ENCODE measurements at places on chromosomes 13 and 19.

DNA sequence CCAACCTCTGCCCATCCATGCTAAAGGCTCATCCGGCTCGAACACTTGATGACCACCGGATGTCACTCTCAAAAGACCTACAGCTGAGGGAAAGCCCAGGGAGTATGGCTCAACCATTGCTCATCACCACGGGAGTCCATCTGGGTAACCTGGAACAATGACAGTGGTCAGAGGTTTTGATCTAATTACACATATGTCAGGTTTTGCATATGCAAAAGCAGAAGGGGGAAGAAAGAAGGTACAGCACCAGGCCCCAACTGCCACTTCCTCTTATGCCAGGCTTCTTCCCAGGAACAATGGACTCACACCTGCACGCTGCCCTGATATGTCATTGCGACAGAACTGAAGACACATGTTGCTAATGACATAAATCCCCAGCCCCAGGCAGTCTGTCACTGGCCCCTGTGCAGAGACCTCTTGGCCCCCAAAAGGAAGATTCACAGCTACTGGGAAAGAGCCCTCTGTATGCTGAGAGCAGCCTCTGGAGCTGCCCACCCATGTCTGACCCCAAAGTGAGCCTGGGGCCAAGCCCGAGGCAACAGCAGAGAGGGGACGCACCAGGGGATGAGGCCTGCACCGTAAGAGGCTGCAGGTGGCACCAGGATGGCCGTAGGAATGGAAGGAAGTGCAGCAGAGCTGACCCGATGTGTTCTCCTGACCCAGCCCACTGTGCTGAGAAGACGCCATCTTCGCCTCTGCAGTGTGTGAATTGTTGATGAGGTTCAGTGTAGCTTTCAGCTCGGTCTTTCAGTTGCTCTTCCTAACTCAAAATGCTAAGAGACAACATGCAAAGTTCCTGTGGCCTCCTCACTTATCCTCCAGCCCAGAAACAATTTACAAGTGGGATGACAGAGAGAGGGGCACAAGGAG, 26.3 kb downstream of the EPS15L1 start:
- no peak for DNase-seq

DNA sequence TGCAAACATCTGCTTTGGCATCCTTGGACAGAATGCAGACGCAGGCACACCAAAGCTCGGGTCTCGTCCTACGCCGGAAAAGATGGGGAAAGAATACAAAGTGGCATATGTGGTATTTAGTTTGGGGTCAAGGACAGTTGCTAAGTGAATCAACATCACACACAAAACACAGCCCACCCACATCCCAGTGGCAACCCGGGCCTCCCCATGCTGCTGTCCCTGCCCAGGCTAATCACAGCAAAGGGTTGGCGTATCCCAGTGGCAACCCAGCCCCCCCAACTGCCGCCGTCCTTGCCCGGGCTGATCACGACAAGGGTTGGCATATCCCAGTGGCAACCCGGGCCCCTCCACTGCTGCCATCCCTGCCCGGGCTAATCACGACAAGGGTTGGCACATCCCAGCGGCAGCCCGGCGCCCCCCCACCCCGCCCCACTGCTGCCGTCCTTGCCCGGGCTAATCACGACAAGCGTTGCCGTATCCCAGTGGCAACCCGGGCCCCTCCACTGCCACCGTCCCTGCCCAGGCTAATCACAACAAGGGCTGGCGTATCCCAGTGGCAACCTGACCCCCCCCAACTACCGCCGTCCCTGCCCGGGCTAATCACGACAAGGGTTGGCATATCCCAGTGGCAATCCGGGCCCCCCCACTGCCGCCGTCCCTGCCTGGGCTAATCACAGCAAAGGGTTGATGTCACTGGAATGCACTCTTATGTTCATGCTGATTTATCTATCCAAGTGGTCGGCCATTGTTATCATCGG, 167.8 kb upstream of the SOX1 start:
- DNase-seq = no peak

DNA sequence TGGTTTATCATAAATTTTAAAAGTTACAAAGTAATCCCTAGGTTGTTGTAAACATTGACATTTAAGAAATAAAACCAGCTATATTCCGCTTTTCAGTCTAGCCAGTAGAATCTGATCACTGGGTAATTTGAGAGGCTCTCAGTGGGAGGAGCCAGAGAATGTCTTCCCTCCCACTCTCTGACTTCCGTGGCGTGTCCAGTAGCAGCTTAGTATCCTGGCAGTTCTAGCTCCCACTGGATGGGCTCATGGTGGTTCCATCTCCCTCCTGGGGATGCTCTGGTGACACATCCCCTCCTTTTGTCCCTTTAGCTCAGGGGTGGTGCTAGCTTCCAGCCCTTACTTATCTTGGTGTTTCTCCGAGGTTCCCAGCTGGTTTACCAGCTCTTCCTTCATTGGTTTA, 34.5 kb downstream of the MTUS2 start:
- no peak for DNase-seq

DNA sequence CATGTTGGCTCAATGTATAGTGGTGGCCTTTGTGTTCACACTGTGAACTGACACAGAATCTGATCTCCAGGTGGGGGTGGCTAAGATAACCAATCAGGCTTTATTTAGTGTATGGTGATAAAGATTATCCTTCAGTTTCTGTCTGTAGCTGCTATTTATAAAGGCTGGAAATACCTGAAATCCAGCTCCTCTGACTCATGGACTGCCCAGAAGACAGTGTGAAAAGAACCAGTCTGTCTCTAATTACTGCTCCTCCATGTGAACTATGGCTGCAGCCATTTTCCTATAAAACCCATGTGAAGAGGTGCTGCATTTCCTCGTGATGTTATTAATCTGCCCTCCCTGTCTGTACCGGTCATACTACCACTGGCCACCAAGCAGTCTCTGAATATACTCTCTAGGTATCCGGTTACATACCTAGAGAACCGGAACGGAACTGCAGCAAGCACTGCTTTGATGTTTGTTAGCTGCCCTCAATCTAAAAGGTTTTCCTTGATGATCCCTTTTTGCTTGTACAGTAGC, 238.0 kb downstream of the LHFPL6 start:
- DNase-seq = no peak

- peak; percentile 9 for DNase-seq
Observed at GRCh38 chr13:52003541-52003940, 7.7 kb downstream of the ATP7B start.

- DNase-seq = no peak
Observed at GRCh38 chr13:32264407-32264806, 50.8 kb downstream of the ZAR1L start.

- no peak for DNase-seq
Observed at GRCh38 chr13:79589603-79590393, 108.8 kb downstream of the NDFIP2 start.

DNA sequence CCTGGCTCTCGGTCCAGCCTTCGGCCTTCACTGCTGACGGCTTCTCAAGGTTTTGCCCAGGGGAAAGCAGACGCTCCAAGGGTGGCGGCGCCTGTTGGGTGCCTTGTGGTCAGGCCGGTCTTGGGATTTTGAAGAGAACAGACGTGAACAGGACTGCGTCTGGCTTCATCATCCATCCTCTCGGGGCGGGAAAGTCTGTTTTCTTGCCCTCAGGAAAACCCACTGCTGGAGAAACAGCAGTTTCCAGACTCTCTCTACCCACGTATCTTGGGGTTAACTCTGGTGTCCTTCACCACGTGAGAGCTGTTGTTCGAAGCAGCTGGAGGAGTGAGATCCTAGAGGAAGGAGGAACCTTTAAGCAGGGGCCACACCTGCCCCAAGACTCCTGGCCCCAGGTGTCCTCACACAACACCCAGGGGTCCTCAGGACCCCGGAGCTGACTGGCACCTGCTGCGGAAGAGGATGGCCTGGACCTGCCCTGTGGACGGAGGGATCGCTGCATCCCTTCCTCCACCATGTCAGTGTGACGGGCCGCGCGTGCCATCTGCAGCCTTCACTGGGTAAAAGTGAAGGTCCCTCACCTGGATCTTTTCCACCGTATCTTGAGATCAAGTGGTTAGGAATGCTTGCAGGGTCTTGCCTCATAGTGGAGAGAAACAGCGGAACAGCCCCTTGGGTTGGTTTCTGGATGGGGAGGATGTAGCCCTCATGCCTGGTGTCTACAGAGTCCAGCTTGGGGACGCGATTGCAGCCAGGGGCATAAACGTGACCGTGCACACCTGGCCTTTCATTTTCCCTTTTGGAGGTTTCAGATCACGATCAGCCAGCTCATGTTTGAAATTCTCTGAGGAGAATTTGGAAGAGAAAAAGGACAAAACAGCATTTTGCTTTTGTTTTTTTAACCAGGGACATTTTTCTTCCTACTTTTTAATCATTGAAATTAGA, 69.5 kb upstream of the MCF2L start:
- DNase-seq = no peak

GRCh38 chr19:3701200-3701599, 932 bp upstream of the PIP5K1C start:
- no peak for DNase-seq

GRCh38 chr13:59623206-59623915, 540.4 kb downstream of the DIAPH3 start:
- DNase-seq = no peak

- no peak for DNase-seq
Observed at GRCh38 chr13:68748038-68748437, 1359.6 kb upstream of the ATXN8OS start.

GRCh38 chr13:54029720-54030119, 1001.1 kb downstream of the OLFM4 start:
- DNase-seq = no peak

- no peak for DNase-seq
Observed at GRCh38 chr13:29621841-29622240, 26.4 kb upstream of the SLC7A1 start.

DNA sequence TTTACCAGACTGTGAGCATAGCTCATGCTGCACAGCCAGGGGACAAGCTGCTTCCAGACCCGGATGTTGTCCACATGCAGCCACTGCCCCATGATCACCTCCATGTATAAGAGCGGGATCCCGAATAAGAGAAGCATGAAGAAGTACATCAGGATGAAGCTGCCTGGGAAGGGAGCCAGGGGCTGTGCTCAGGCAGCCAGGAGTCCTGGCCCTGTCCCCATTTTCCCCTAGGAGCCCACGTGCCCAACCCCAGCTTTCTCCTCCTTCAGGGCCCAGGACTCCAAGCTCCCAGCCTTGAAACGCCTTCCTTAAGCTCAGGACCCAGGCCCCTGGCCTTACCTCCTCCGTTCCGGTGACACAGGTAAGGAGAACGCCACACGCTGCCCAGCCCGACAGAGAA, 69.3 kb downstream of the SLC6A16 start:
- no peak for DNase-seq

DNA sequence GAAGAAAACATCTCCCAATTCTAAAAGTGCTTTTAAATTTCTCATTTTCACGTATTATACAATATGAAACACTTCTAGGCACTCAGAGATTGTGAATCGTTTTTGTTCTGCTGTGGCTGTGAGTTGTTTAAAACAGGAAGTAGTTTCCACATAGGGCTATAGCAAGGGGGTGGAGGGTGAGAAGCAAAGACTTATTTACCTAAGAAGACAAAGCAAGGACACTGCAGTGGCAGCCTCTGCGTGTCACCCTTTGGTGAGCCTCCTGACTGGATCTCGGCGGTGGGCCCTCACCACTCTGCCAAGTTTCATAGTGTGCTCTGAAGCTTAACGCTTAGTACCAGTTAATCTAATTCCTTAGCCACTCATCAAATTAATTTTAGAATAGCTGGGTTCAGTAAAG, 56.8 kb downstream of the TNFSF13B start:
- DNase-seq = no peak

GRCh38 chr19:3098515-3099346, 4.6 kb downstream of the GNA11 start:
- no peak for DNase-seq

- DNase-seq = no peak
Observed at GRCh38 chr19:2374808-2375207, 14.7 kb downstream of the TMPRSS9 start.

DNA sequence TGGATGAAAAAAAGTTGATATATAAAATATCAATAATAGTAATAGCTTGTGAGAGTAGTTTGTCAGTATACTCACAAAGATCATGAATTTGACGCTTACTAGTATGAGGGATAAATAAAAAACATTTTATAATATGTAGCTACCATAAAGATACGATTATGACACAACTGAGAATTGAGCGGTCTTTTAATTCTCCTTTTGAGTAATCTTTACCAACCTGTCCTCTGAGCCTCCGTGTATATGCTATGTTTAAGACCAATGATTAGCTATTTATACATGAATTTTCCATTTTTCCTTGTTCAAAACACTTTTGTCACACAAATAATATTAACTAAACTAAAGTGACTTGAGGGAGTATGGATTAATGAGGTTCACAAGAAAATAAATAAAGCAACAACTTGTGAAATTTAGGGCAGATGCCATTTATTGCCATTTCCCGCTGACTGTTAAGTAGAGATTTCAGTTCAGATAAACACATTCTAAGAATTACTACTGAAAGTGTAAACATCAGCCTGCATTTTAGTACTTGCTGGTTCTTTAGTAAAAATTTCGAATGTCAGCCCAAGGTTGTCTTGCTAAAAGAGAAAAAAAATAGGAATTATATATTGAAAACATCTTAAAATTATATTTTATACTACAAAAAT, 6.2 kb upstream of the IRS2 start:
- no peak for DNase-seq
